CD4-positive, alpha-beta T cell (primary cell): ENCODE measurements at places on chromosomes 16 and 17.

DNA sequence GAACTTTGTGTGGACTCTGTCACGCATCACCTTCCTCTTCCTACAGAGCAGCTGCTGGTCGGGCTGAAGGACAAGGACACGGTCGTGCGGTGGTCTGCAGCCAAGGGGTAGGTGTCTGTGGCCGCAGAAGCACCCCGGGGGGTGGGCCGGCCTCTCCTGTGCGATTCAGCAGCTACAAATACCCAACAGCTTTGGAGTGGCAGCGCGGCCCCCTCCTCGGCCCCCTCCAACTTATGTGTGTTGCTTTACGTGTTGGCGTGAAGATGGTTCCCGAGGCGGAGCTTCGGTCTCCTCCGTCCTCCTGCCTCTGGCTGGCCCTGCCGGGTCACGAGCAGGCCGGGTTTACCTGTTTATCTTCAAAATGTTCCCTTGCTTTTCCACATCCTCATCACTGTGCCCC lies 32.3 kb downstream of the ZNF750 start:
- DNase-seq: no peak

- DNase-seq: no peak
Measured at GRCh38 chr17:20999044-20999573, 43.7 kb downstream of the USP22 start.

- DNase-seq: no peak
Measured at GRCh38 chr17:31541559-31541958, 150.1 kb downstream of the RAB11FIP4 start.

- DNase-seq: no peak
Measured at GRCh38 chr17:67053438-67054000, 9.2 kb downstream of the CACNG1 start.
